ENCODE measurements at places on chromosomes 5 and 9. TPM values are rescaled to one million over a fixed set of nuclear protein-coding genes. Genes with fewer than 3 reads are reported as not detected.

The EGFL7 gene
- total RNA-seq, result 1.9 TPM

The ZDHHC11 gene
- 11.9 TPM for total RNA-seq

The C9 gene
- total RNA-seq, result not detected

The PROB1 gene
- 6.2 TPM for total RNA-seq

The SOHLH1 gene
- not detected for total RNA-seq

The SUB1 gene
- total RNA-seq, result 377 TPM

The SOX30 gene
- 0.10 TPM for total RNA-seq

The SPINK4 gene
- total RNA-seq, result not detected

The GMCL2 gene
- not detected for total RNA-seq
